H4 (cell line): ENCODE measurements at places on chromosomes 2 and 18. TPM values are rescaled to one million over a fixed set of nuclear protein-coding genes. Genes with fewer than 3 reads are reported as not detected.

MOGAT1 gene
- not detected in 2 replicates for total RNA-seq

STEAP3 gene
- 14.0 and 17.7 TPM in 2 replicates for total RNA-seq

SLC23A3 gene
- total RNA-seq = 0.12 TPM in 1 of 2 replicates, not detected in the other

DNA sequence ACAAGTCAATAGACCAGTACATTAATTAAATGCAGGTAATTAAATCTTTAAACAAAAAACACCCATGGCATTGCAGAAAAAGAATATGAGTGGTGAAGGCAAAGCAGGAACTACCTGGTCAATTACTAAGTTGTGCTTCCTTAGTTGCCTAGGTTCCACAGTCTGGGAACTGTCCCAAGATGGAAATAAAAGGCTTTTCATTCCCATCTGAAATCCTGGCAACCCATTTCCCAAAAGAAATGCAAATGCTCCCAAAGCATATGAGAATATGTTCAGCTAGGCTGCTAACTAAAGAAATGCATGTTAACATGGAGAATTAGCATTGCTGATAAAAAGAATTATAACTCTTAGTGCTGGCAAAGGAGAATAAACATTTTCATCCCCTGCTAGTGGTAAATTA is 177.8 kb downstream of the TMEM163 start:
- DNase-seq = no peak

GRCh38 chr18:44979748-44980147 is 299.1 kb downstream of the SETBP1 start:
- no peak for DNase-seq

GRCh38 chr18:32867936-32868335 is 95.1 kb upstream of the KLHL14 start:
- no peak for DNase-seq
